Sciatic nerve (tissue), 2 donors: ENCODE measurements at places on chromosomes 6 and 20.

DNA sequence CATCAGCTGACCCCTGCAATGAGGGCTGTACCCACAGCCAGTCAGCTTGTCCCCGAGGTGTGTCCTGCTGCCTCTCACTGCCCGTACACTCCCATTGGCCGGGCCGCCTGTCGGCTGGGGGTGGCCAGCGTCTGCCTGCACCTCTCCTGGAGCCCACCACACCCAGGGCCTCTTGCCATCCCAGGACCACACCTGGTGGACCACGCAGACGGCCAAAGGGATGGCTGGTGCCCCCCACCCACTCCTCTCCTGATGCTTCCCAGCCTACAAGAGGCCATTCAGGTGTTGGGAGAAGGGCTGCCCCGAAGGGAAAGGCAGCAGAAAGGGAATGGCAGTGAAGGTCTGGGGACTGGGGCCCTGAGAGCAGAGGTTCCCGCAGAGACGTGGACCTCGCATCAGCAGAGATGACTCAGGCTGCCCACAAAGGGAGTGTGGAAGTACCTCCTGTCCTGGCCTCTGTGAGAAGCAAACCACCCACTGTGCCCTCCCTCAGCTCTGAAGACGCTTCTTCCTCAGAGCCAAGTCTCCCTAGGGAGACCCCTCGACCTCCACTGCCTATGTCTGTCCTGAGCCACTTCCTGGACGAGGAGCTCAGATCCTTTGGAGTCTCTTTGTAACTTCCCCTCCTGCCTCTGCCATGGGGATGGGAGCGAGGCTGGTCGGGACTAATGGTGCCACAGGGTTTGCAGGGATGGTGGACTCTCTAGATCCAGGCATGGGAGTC lies 60.9 kb downstream of the PYGB start:
- peak; percentile 63 for DNase-seq

- no peak for DNase-seq
Observed at GRCh38 chr6:50141100-50141499, 91.4 kb upstream of the DEFB112 start.

GRCh38 chr6:76682842-76683241 lies 610.4 kb upstream of the IMPG1 start:
- DNase-seq = no peak

DNA sequence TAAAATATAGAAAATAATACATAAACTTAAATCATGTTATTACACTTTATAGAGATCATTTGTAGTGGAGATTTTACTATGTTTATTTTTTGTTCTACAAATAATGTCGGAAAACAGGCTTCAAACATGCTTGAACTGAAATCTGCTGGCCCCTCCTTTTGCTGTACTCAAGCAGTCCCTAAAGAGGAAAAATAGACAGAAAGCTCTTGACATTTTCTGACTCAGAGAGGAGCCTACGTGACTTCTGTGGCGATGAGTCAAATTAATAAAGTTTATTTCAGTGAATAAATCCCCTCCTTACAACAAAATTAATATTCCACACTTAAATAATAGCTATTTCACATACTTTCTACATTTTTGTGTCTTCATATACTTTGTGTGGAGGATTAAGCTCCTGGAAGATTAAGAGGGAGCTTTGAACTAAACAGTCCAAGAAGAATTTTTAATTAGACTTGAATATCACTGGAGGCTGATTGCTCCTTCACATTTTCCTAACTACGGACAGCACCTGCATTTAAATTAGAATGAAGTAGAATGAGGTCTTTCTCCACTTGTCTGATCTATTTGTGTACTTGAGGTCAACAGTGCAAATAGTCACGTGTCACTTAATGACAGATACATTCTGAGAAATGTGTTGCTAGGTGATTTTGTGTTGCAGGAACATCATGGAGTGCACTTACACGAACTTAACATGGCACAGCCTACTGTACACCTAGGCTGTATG lies 1.7 kb upstream of the TREM1 start:
- DNase-seq = no peak

DNA sequence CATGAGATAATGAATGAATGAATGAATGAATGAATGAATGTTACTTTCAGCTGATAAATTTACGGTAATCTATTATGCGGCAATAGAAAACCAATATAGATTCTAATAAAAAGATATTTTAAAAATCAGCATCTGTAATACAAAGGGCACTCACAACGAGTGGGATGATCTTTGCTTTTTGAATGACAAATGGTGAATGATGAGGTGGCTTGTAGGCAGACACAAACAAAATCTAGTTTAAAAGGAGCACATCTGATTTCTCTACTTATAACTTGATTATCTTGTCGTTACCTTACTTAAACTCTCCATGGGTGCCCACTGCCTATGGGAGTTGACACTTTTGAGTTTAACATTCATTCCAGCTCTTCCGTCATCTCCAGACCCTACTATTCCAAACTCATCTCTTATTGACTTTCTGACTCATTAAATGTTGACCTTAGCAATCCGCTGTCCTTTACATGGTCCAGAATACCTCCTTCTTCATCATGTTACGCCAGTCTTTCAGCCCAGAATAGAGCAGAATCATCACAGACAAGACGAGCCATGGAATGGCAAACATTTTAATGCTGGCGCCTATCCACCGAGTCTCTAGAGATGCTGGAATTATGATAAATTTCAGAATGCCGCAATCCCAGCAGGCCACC lies 41.3 kb downstream of the NHLRC1 start:
- no peak for DNase-seq

- DNase-seq = no peak
Observed at GRCh38 chr6:72890671-72891070, 268.8 kb downstream of the KCNQ5 start.

DNA sequence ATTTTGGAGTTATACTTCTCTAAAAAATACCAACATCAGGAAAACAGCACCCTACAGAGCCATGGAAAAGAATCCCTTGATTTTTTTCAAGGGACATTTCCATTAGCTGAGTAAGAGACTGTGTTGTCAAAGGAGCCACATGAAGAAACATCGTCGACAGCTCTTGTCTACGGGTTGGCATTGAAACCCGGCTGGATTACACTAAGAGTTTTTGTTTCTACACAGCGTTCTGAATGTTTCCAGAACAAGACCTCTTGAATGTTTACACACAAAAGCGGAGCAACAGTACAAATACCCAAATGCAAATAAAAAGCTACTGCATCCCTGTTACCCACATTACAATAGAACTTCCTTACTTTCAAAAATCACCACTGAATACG lies 2.4 kb upstream of the MYLK4 start:
- no peak for DNase-seq

GRCh38 chr6:84623956-84624680 lies 140.3 kb downstream of the TBX18 start:
- DNase-seq = no peak

GRCh38 chr6:28159029-28159607 lies 17.4 kb downstream of the ZKSCAN8 start:
- DNase-seq = no peak

- DNase-seq = peak; percentile 79
Observed at GRCh38 chr6:159969204-159969912, 476 bp downstream of the IGF2R start.

GRCh38 chr6:72626126-72626525 lies 4.3 kb downstream of the KCNQ5 start:
- no peak for DNase-seq

GRCh38 chr20:59945175-59945574 lies 5.0 kb downstream of the FAM217B start:
- no peak for DNase-seq

- no peak for DNase-seq
Observed at GRCh38 chr6:94196891-94197290, 777.5 kb upstream of the EPHA7 start.

- no peak for DNase-seq
Observed at GRCh38 chr6:145349950-145350510, 385.3 kb downstream of the EPM2A start.

DNA sequence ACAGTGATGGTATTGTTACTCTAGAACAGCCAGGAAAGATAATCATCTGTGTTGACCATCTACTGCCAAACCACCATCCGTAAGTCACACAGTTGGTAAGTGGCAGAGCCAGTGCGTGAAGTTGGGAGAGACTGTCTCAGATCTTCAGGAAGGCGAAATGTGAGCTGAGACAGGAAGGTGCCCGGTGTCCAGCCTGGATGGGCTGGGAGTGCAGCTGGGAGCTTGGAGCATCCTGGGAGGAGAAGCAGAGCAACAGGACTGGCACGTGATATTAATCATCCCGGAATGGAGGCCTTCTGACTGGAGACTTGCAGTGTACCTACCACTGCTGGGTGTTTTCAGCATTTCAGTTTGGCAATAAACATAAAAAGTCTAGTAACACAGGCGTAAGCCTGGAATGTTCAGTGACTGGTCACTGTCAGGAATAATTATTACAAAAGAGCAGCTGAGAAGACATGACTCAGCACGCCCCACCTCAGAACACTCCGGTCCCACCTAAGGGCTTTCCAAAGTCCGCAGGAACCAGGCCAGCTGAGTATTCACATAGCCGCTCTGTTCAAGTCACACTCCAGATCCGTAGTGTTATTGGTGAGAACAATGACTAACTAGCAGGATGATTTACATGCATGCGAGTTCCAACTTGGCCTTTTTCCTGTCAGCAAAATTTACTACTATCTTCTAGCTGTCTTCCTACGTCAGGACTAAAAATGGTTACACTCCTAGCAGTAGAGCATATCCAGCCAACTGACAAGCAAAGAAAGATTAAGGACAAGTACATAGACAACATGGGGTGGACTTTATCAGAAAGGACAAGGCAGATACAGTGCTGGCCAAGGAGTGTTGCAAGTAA lies 45.1 kb upstream of the PNRC1 start:
- peak; percentile 84 for DNase-seq

- no peak for DNase-seq
Observed at GRCh38 chr6:45718871-45719270, 296.8 kb downstream of the CLIC5 start.

DNA sequence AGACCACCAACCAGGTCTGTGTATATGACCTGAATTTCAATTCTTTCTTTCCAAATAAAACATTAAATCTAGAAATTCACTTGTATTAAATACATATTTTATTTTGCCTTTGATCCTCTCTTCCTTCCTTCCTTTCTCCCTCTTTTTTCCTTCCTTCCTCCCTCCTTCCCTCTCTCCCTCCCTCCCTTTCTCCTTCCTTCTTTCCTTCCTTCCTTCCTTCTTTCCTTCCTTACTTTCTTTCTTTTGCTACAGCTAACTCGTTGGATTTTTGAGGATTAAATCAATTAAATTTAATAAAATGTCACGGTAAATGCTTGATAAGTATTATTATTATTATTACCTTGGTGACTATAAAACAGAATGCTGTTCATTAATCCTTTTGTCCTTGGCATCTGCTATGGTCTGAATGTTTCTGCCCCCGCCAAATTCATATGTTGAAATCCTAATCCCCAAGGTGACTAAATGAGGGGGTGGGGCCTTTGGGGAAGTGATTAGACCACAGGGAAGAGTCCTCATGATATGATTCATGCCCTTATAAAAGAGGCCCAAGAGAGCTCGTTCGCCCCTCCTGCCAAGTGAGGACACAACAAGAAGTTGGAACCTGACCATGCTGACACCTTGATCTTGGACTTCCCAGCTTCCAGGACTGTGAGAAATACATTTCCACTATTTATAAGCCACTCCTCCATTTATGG lies 67.6 kb upstream of the BTBD3 start:
- no peak for DNase-seq

DNA sequence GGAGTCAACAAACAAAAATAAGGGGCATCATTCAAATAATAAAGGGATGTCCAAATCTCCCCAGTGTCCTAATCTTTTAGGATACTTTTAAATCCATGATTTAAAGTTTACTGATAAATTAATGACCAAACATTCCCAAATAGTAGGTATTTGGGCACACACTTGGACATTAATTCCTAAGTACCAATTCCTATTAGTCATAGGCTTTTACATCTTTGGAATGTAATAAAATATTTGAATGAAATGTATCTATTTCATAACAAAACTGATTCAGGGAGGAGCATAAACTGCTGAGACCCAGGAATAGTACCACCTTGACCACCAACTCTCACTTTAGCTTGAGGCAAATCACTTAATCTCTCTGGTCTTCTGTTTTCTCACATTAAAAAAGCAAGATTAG lies 44.3 kb downstream of the VGLL2 start:
- no peak for DNase-seq

DNA sequence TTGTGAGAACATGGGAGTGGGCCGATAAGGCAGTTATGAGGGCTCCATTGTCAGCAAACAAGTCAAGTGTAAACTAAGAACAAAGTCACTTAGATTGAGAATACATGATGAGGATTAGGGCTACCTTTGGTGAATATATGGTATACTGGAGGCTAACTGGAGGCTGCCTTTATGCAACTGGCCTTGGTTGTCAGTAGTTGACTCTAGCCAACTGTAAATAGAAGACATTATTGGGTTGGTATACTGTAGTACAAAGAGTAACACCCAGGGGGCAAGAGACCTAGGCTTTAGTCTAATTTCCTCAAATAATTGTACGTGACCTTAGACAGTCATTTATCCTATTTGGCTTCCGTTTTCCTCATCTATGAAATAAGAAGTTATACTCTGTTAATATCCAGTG lies 235.2 kb downstream of the ARID1B start:
- DNase-seq = no peak

GRCh38 chr20:63696628-63697356 lies at the start of gene TNFRSF6B:
TNFRSF6B (plus strand) TSS chr20:63696652; CDS start chr20:63696768, 116 bp downstream.
- peak; percentile 58 for DNase-seq

- DNase-seq = no peak
Observed at GRCh38 chr6:122709922-122710512, 69.5 kb upstream of the FABP7 start.

DNA sequence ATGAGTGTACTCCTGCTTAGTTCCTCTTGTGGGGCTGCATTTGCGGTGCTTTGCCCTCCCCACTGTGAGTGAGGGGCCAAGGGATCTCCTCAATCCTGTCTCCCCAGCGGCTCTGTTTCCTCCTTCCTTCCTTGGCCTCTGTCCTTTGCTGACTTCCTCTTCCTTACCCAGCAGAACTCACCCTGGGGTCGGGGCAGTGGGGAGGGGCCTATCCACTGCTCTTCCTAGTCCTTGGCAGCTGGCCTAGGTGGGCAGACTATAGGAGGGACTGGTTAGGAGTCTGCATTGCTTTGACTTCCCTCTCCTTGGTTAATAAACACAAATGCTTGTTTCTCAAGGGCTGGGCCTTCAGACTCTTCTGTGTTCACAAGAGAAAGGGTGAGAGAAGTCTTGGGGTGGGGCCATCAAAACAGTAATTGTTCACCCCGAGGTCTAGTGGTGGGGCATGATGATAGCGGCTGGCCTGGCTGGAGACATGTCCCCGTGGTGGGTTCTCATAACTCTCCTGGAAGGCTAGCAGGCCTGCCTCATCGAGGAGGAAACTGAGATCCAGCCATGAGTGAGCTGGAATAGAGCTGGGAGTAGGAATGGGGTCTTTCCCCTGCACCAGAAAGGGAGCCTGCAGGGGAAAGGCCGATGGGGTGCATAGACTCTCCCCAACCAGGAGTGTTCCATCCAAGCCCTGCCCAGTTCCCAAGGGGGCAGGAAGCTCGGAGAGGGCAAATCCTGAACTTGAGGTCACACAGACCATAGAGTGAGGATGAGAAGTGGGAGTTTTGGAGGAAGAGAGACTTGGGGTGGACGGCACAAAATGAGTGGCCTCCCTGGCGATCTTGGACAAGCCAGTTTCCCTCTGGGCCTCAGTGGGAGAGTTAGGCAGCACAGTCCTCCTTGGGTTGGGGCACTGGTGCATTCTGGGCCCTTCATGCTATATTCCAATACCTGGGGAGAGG lies 12.7 kb downstream of the FAM110A start:
- no peak for DNase-seq
